Endothelial cell of umbilical vein (primary cell): ENCODE measurements at places on chromosomes 3 and 15.
A peak's percentile ranks its signal among the peaks of the same experiment; 100 is the strongest.

- no peak for DNase-seq
These were observed 256.9 kb downstream of the EPHA3 start for GRCh38 chr3:89364314-89364713.

GRCh38 chr15:49155834-49156627 lies 632 bp upstream of the COPS2 start:
- DNase-seq = peak; percentile 61

GRCh38 chr3:50050361-50050760 lies 38.4 kb upstream of the RBM5 start:
- DNase-seq = peak; percentile 53

DNA sequence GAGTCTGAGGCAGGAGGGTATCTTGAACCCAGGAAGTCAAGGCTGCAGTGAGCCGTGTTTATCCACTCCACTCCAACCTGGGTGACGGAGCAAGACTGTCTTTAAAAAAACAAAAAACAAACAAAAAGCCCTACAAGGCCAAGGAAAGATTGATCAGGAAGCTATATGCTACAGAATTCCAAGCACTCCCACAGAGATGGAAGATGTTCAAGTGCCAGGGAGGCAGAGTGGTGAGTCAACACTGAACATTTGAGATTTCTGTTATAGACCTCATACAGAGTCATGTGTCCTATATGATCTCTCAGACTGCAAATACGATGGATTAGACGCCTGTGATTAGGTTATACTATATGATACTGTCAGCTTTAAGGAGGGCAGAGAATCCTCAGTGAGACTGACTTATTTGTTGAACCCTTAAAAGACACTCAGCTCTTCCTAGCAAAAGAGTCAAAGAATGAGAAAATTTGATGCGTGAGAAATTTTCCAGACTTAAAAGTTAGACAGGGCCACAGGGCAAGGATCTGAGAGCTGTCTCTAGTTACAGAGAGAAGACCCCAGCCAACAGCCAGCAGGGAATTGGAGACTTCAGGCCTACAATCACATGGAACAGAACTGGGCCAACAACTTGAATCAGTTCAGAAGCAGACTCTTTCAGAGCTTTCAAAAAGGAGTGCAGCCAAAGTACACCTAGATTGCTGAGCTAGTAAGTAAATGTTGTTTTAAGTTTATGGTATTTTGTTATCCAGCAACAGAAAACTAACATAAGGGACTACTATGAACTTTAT lies 107.6 kb downstream of the PIK3CB start:
- DNase-seq = no peak

- DNase-seq = no peak
These were observed 277.4 kb downstream of the PLCL2 start for GRCh38 chr3:17162116-17162515.

DNA sequence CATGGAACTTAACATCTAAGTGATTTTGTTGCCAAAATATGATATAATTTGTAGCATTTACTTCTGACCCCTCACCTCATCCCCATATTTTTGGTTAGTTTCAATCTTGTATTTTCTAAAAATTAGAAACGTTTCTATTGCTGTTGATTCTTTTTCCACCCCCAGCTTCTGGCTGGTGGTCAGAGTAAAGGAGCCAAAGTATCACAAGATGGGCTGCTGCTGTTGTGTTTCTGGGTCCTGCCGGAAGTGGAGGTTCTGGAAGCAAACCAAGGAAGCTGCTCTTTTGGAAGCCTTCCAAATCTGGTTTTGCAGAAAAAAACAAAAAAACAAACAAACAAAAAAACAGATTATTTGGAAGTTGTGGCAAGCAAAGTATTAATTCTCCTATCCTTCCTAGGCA lies 221.1 kb upstream of the P2RY1 start:
- DNase-seq = no peak

GRCh38 chr3:171058058-171058457 lies 31.5 kb upstream of the SLC2A2 start:
- no peak for DNase-seq

GRCh38 chr3:77464111-77464688 lies 424.3 kb downstream of the ROBO2 start:
- DNase-seq = no peak

DNA sequence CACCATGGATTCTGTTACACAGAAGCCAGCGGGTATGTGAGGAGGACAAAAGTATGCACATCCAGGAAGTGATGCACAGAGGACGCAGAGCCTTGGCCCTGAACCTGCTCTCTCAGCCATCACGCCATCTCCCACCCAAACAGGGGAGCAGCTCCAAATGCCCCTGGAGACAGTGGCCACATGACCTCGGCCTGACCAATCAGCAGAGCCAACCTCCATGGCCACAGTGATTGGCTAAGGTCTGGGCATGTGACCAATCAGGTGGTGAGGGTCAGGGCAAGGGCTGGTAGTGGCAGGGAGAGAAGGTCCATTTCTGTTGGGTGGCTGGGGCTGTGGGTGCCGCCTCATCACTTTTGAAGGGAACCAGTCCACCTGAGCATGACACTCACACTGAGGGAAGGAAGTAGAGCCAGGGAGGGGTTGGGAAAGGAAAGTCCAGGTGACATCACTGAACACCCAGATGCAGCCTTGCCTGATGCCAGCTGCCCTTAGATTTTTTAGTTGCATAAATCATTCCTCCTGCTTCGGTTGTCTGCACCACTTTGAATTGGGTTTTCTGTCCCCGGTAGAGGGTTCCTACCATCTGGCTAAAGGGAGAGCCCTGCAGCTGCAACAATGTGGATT lies 70.3 kb upstream of the IQSEC1 start:
- DNase-seq = no peak

- no peak for DNase-seq
These were observed 172.2 kb downstream of the RPLP1 start for GRCh38 chr15:69624816-69625215.

DNA sequence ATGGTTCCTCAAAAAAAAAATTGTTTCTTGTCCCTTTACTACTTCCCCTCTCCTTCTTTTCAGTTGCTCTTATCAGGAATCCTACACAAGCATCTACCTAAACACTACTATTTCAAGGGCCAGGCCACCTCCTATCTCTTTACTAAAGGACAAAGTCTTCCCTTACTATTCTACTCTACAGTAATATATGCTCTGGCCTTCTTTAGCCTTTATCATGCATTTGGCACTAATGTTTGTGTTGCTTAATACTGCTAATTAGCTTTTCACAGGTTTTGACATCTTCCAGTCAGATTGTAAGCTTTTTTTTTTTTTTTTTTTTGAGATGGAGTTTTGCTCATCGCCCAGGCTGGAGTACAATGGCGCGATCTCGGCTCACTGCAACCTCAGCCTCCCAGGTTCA lies 5.3 kb downstream of the CEP19 start:
- DNase-seq = no peak

GRCh38 chr15:74873756-74874424 lies 725 bp upstream of the SCAMP2 start:
- DNase-seq = peak; percentile 39

DNA sequence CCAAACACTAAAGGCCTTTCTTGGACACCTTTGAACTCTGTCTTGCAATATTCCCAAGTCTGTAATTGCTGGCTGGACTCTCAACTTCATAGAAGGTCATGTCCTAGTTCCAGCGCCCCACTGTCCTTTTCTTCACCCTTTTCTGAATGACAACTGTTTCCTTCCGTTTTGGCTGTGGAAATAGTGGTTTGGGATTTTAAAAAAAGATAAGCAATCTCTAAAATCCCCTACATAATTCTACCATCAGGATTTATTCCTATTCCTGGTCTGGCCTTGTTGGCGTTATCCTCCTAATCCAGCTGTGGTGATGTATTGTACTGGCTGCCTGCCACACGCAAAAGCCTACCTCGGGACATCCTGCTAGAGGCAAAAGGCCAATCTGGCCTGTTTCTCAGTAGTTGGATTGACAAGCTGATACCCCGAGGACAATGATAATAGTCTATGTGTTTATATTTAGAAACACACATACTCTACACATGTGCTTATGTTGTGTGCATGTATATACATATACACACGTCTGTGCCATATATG lies 440.3 kb upstream of the DPH6 start:
- peak; percentile 65 for DNase-seq

- no peak for DNase-seq
These were observed 90.9 kb downstream of the STRIT1 start for GRCh38 chr3:155202626-155203025.

DNA sequence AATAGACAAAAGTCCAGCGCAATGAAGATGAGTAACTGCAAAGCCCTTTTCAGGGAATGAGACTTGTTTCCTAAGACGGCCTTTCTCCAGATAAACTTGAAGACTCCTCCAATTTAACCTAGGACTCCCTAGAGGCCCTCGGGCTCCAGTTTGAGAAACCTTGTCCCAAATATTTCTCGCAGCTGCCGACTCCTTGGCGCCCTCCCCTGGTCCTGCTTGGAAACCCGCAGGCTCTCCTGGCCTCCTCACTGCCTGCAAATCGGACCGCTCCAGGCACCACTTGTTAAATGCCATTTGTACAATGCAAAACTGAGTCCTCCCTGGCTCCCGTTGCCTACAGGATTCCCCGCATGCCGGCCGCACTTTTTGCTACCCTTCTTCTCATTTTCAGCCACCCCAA lies 36.8 kb downstream of the MUC4 start:
- DNase-seq = peak; percentile 19

GRCh38 chr3:128167973-128168674 lies 14.8 kb downstream of the EEFSEC start:
- DNase-seq = no peak

DNA sequence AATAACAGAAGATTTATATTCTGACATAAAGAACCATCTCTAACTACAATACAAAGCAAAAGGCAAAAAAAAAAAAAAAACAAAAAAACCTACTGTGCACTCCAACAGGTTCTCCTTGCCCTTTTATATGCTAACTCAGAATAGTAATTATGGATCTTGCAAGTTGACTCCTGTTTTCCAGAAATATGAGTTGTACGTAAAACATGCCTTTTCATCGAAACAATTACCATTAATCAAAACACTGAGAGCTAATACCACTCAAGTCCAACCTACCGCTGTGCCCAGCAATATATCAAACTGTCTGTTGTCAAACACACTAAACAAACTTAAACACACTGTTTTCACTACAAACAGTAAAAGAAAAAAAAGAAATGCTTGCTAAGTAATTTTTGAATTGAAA lies 389.8 kb downstream of the TBC1D5 start:
- DNase-seq = no peak

DNA sequence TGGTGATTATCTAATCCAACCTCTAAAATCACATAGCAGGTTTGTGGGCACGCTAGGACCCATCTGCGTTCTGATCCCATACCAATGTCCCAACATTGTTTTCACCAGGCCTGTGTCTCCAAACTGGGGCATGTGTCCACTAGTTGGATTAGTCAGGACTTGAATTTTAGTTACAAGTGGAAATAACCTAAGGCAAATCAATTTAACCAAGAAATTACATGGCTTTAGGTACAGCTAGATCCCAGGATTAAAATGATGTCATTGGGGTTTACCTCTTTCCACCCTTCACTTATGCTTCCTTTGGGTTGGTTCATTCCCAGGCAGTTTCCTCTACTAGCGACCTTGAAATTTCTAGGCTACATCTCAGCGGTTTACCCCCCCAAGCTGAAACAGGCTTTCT lies 47.2 kb upstream of the PXYLP1 start:
- DNase-seq = no peak

DNA sequence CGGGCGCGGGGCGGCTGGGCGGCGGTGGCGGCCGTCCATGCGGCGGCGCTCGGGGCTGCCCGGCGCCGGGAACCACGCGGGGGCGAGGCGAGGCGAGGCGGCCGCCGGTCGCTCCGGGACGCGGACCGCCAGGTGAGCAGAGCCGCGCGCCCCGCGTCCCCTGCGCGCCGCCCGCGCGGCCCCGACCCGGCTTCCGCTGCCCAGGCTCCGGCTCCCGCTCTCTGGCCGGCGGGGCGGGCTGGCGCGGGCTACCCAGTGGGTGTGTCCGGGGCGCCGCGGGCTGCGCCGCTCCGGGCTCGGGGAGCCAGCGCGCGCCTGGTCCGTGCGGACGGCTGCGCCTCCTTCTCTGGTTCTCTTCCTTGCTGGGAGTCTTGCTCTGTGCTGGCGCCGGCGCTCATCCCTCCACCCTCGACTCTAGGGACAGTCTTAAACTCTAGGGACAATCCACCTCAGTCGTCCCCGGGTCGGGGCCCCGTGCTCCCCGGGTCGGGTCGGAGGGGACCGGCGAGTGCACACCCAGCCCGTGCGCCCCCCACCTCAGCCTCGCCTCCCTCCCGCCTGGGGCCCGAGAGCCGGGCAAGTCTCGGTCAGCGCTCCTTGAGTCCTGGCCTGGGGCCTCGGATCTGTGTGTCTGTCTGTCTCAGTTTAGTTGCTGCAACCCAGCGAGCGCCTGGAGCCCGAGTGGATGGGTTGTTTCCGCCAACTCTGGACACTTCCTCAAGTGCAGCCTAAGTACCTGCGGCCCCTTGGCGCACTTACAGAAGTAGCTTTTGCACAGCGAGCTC lies 488 bp downstream of the THSD4 start:
- DNase-seq = no peak

GRCh38 chr3:60344340-60344739 lies 906.9 kb downstream of the FHIT start:
- DNase-seq = no peak

DNA sequence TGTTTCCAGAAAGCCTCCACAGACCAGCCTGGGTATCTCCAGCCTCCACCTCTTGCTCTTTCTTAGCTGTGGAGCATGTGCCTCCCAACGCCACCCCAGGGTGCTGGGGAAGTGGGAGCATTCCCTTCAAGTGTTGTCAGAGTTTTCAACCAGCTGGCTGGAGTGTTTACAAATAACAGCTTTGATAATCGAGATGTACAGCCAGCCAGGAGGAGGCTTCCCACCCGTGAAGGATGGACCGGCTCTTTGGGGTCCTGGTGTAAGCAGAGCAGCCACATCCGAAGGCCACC lies 8.5 kb upstream of the OXTR start:
- DNase-seq = no peak

GRCh38 chr15:25716414-25717126 lies 146.6 kb downstream of the ATP10A start:
- DNase-seq = no peak

DNA sequence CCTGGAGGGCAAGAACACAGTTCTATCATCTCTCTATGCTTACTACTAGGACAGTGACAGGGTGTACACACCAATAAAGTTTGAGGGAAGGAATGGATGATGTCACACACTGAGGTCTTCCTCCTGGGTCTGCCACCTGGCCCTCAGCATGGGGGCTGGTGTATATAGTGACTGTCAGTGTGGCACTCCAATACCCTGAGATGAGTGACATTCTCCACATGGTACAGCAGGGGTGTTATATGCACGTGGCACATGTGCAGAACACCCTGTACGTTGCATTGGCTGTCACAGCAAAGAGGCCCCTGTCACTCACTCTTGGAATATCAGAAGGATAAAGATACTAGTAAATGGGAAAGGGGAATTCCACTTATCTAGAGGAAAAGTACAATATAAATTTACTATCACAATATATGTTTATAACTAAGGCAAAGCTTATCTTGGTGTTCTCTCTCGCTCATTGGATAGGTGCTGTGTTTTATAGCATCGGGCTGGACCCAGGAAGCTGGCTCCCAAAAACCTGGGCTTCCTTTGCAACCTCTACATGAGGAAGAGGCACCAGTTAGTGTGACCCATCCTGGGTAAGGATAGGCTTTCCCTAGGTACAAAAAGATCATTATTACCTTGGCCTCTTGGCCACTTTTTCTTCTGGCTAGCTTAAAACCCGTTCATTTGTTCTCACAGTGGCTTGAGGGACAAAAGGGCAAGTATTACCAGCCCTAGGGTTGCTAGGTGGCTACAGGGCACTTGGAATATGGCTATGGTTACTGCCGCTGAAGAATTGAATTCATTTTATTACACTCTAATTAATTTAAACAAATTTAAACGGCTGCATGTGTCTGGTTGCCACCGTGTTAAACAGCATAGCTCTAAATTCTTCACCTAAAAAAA lies 54.8 kb upstream of the HES1 start:
- DNase-seq = no peak

GRCh38 chr3:187960820-187961219 lies 193.1 kb upstream of the LPP start:
- no peak for DNase-seq
